ENCODE measurements at places on chromosomes 11 and 22.
A peak's percentile ranks its signal among the peaks of the same experiment; 100 is the strongest.

- no peak for DNase-seq
Measured at GRCh38 chr11:124193221-124194010, 10.3 kb downstream of the OR10D3 start.

- no peak for DNase-seq
Measured at GRCh38 chr11:12628314-12628713, 45.9 kb upstream of the TEAD1 start.

- DNase-seq, result peak; percentile 59
Measured at GRCh38 chr11:76207642-76208401, 1.5 kb upstream of the WNT11 start.

DNA sequence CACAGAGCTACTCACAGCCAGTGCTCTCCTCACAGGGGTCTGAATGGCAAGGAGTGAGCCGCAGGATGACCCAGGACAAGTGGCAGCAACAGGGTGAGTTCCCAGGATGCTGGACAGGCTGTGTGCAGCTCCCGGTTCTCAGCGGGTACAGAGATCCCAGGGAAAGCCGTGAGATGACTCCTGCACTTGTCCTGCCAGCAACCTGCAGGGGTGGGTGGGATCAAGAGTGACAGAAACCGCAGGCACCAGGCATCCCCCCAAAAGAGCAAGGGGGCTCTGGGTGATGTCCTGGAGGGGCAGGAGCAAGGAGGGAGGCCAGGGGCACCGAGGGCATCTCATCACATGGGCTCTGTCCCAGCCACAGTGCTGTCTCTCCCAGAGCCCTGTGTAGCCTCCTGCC is 15.9 kb upstream of the PRODH start:
- no peak for DNase-seq

DNA sequence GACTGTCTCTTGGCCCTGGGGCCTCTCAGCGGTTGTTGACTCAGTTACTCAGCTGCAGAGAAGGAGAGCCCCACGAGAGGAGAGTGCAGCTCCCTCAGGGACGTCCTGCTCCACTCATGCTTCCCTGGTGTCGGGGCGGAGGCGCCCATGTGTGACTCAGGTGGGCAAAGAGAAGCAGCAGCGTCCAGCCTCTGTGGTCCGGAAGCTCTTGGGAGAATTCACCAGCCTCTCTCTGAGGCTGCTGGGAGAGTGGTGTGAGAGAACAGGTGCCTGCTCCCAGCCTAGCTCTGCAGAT is 25.7 kb downstream of the GLB1L2 start:
- no peak for DNase-seq

- no peak for DNase-seq
Measured at GRCh38 chr11:33273656-33274055, 16.5 kb downstream of the HIPK3 start.

DNA sequence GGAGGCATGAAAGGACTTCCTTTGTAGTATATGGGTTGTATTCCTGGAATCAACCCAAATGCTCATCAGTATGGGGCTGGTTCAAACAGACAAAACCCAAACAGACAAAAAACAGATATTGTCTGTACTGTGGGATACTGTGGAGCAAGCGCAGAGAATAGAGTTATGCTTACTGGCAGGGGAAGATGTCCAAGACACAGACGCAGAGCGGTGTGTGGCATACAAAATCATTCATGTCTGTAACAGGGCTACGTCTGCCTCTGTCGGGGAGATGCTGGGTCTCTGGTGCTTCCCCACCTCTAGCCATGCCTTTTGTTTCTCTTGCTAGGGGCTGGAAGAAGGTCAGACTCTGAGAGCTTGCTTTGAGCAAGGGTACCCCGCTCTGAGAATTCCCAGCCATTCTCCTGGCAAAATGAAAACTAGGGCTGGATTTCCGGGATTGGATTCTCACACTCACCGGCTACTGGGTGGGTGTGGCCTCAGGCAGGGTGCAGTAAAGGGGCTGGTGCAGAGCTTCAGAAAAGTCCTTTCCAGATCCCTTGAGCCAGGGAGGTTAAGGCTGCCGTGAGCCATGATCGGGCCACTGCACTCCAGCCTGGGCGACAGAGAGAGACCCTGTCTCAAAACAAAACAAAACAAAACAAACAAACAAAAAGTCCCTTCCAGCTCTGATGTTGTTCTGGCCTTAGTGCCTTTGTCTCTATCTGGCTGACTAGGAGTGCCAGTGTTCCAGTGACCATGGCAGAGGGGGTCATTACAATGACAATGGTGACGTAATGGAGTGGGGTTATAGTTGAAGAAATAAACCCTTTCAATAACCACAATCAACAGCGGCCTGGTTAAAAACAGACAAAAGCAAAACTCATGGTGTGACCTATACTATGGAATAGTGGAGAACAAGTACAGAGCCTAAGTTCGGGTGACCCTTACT is 2.9 kb upstream of the ABCC8 start:
- DNase-seq, result no peak

GRCh38 chr11:124592627-124593026 is 18.6 kb upstream of the PANX3 start:
- no peak for DNase-seq

- no peak for DNase-seq
Measured at GRCh38 chr11:112437096-112437495, 176.4 kb upstream of the PLET1 start.

DNA sequence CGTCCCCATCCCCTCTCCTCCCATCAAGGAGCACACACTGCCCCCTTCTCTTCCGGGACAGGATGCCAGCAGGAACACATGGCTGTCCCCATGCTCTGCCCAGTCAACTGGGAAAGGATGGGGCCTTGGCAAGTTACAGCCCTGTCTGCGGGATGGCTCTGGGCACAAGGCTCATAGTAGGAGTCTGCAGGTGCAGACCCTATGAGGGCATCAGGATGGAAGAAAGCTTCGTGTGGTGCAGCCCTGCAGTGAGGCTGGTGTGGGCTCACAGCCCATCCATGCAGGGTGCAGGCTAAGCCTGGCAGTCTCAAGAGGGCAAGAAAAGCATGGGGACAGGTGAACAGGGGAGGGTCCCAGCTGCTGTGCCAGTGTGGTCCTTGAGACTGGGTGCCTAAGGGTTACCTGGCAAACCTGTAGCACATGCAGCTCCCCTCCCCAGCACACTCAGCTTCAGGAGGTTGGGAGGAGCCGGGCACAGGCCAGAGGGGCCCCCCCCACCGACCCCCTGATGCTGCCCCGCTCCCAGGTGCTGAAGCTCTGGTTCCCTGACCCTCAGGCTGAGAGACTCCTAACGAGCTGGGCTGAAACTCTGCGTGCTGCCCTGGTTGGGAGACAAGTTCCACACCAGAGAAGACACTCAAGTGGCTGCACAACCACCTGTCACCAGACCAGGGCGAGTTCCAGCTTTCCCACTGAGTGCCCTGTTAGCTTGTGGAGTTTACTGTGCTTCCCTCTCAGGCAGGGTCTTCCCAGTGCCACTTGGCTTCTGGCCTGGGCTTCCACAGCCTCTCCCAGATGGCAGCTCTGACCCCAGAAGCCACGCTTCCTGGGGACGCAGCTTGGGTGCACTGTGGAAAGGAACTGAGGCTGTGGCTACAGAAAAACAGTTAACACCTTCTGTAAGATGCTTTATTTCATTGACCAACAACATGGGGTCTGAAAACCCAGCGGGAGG is 3.3 kb upstream of the SCARF2 start:
- DNase-seq, result no peak

- DNase-seq, result no peak
Measured at GRCh38 chr11:70135625-70136059, 57.5 kb downstream of the ANO1 start.

- DNase-seq, result no peak
Measured at GRCh38 chr11:127616158-127616557, 615.6 kb upstream of the KIRREL3 start.

DNA sequence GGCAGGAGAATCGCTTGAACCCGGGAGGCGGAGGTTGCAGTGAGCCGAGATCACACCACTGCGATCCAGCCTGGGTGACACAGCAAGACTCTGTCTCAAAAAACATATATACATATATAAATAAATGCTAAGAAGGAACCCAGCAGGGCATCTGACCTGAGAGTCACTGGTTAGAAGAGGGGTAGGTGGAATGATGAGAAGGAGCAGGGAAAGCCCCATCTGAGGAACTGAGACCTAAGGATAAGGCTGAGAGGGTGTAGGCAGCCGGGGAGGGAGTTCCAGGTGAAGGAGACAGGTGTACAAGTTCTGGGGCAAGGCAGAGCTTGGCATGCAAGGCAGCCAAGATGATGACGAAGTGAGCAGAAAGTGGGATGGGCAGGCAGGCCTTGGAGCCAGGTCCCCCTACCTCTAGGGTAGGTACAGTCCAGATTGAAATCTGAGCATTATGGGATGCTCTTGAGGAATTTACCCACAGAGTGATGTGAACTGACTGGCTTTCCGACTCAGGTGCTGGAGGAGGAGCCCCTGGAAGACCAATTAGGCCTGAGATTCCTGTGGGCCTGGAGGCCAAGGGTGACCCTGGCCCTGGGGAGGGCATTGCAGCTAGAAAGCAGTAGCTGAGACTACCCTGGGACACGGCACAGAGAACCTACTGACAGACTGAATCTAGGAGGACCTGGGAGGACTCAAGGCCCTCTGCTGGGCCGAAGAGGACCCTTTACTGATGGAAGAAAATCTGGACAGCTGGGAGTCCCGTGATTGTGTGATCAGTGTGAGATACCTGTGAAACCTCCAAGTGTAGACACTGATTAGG is 22.8 kb downstream of the KLHL22 start:
- no peak for DNase-seq

GRCh38 chr11:9563196-9563730 is 10.2 kb upstream of the WEE1 start:
- no peak for DNase-seq

DNA sequence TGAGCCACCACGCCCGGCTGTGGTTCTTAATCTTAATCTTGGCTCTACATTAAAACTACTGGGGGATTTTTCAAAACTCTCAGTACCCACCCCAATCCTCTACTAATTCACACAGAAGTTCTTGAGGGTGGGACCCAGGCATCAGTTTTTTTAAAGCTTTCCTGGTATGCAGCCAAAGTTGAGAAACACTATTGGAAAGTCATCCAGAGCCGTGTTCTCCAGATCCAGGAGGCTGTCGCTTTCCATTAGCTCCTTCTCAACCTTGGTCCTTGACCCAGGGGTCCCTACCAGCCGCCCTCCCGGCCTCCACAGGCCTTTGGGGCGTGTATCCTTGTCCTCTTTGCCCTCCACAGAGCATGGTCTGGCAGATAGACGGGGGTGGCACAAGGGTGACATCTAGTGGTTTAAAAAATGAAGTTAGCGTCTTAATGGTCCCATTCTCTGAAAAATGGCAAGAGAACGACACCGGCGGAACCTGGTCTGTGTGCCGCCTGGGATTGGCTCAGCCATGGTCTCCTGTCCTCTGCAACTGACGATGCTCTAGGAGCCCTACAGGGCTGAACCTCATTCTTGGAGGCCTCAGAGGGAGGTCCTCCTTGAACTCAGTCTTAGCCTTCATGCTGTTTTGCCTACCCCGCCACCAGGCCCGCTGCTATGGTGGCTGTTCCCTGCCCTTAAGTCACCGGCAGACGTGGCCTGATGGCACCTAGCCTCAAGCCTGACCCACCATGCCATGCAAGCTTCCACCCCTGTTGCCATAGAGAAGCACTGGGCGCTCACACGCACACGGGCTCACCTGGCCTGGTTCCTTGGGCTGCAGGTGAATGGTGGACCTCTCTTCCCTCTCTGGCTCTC is 152.0 kb upstream of the SYN3 start:
- DNase-seq, result peak; percentile 35

DNA sequence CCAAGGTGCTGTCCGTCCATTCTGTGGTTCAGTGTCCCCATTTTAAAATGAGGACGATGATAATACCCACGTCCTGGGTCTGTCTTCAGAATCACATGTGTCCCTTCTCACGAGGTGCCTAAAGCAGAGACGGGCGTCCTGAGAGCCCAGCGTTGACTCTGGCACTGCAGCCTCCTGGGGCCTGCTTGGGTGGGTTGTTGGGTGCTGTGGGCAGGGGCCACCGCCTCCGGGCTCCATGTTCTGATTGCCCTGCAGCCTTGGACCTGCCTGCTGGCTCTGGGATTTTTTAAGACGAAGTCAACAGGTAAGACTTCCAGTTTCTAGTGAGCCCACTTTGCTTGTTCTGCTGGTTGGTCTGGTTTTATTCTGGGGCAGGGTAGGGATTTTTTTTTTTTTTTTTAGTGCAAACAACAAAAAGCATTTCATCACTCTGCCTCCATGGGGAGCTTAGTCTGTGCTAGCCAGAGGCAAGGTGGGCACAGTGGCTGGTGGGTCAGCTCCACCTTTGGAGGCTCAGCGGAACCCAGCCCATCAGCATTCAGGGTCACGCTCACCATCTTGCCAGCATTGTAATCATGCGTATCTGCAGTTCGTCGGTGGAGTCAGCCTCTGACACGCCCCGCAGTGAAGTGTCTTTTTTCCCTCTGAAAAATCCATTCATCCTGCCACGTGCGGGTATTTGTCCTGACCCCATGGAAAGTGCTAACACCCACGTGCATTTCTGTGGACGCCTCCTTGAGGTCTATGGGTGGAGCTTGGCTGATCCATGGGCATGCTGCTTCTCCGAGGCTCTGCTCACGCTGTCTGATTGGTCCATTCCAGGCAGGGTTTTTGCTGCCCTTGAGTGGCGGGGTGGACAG is 28.3 kb downstream of the NADSYN1 start:
- no peak for DNase-seq

GRCh38 chr11:61281581-61282250 is 13.4 kb downstream of the VWCE start:
- no peak for DNase-seq

DNA sequence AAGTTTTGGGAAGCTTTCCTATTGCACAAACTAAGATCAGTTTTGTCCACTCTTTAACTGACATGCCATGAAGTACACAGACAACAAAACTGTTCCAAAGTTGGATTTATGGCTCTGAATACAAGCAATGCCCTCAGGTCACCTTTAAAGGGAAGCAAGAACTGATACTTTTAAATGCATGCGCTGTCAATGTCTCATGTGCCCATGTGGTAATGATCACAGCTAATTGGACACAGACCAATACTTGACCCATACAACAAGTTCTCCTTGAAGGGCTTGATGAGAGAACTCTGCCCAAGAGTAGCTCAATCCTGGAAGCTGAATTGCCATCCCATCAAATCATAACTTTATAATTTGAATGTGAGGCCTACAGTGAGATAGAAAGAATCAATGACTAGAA is 624.9 kb downstream of the ETS1 start:
- no peak for DNase-seq

- no peak for DNase-seq
Measured at GRCh38 chr22:30979932-30980331, 10.9 kb downstream of the TUG1 start.

DNA sequence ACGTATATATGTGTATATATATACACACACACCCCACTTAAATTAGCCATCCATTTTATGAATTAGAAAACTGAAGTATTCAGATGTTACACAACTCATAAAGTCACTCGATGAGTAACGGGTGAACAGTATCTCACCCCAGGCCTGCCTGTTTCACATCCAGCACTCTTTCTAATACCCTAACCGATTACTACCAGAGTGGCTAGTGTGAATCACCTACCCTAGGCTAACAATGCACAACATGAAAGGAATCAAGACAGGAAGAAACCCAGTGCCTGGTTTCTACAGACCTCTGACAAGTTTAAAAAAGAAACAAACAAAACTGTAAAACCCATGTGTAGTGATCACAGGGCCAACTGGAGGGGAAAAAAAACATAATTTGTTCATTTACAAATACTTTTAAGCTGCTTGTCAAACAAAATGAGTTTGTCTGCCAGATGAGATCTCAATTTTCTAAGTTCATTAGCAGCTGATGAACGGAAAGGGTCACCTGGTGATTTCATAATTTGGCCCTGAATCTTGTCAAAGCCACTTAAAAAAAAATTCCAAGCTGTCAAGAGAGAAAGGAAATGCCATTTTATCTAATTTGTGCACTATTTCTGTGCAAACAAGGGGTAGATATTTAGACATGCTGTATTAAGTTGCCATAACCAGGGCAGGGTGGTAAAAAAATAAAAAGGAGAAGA is 134.8 kb downstream of the LARGE1 start:
- DNase-seq, result no peak

GRCh38 chr22:44200451-44200850 is 19.7 kb downstream of the PARVG start:
- no peak for DNase-seq

Data from H4 (cell line).